Mesothelial cell of epicardium (in vitro differentiated cells): ENCODE measurements at places on chromosomes 2 and 18.

DNA sequence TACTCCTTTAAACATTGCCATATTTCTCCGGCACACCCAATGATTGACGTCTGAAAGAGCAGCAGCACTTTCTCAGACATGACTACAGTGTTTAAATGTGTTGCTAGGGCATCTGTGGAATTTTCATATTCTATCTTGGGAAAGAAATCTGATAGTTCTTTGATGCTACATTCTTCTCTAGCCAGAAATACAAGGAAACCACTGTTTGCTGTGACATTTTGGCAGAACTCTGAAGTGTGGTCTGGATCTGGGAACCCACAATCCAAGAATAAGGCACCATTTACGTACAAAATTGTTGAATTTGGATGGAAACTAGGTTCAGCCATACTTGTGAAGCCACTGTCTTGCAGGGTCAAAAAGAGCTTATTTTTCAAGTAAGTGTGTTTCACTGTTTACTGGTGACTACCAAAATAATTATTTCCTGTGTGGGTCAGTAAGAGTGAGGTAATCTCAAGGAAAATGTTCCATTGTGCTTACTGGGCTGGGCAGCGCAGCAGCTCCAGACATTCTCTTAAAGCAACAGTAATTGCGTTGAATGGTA is 21.3 kb upstream of the CD28 start:
- no peak for DNase-seq

DNA sequence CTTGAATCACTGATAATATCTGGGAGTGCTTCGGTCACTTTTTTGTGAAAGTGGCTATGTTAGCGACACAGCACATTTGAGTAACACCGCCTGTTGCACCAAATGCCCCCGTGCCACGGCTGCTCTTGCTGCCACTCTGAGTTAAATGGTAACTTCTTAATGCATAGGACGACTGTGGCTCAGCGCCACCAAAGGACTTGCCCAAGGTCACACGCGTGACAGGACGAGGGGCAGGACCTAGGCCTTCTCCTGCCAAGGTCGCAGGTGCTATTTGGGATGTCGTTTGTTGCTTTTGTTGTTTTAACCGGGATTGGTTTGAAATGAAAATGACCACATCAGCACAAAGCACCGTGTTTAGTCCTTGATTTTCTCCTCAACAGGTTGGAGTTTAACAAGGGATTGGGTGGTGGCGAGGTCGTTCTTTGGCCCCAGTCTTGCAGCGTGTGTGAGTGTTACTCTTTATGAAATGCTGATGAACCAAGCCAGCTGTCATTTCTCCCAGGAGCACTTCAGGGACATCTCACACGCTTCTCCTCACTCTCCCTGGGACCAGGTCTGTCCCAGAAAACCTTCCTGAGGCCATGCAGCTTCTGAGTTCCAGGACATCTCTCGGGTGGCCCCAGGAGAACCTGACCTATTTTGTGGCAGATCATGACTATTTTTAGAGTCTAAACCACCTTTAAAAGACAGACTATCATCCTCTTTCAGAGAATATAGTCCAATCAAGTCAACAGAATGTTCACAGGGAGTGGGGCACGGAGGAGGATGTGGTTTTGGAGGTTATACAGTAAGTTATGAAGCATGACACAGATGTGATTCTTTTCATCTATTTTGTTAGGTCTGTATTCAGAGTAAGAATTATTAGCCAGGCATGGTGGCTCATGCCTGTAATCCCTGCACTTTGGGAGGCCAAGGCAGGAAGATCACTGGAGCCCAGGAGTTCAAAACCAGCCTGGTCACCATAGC is 49.9 kb downstream of the MTCL1 start:
- DNase-seq: no peak

DNA sequence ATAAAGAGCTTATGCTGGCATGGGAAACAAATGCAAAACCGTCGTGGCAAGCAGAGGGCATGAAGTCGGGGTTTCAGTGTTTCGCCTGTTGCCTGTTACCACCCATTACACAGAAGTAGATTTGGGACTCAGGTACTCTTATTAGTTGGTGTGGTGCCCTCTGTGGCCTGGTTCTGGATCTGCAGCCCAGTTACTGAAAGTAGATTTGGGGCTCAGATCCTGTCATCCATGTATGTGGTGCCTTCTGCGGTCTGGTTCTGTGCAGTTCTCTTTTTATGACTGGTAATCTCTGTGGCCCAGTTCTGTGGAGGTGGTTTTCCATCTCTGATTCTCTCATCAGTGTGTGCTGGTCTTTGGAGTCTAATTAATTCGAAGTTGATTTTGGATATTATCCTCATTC is 45.2 kb downstream of the ADNP2 start:
- DNase-seq: no peak

- DNase-seq: no peak
These were observed 51.2 kb upstream of the HS6ST1 start for GRCh38 chr2:128369602-128370467.

GRCh38 chr18:78856569-78857313 is 122.9 kb upstream of the SALL3 start:
- DNase-seq: no peak

DNA sequence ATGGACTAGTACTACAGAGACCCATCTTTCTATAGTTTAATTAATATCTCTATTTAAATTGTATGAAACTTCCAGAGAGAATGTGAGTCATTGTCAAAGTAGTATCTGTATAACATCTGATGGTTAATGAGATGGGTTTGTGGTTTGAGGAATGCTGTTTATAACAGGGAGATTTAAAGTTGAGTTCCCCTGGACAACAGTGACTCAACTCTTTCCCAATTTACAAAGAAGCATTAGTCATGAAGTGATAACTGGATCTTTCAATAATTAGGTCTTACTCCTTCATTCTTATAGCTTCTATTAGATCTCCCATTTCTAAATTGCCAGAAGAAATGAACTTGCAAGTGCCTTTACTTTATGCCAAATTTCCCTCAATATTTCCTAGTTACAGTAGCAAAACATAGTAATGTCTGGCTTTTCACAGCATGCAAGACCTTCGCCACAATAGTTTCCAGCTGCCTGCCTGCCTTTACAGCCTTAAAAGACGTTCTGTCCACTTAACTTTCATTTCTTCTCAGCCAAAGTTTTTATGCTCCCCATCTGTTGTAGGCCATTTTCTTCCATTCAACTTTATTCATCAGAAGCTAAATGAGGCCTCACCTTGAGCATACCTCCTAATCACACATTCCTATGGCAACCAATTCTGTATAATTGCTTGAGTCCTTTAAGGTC is 47.7 kb upstream of the WDR75 start:
- DNase-seq: no peak

DNA sequence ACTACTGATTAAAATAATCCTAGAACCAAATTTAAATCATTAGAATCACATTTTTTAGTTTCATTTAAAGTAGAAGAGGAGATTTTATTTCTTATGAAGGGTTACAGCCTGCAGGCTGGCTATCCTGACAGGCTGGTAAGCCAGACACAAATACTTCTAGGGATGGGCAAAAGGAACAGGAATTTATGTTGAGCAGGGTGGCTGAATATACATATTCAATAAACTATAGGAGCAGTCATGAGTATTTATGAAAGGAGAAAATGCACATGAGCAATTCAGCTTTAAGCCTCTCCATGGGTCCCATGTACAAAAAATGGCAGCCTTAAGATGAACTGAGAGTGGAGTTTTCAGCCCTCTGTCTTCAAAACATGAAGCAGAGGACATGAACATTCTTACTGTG is 182.4 kb downstream of the CTNNA2 start:
- no peak for DNase-seq

DNA sequence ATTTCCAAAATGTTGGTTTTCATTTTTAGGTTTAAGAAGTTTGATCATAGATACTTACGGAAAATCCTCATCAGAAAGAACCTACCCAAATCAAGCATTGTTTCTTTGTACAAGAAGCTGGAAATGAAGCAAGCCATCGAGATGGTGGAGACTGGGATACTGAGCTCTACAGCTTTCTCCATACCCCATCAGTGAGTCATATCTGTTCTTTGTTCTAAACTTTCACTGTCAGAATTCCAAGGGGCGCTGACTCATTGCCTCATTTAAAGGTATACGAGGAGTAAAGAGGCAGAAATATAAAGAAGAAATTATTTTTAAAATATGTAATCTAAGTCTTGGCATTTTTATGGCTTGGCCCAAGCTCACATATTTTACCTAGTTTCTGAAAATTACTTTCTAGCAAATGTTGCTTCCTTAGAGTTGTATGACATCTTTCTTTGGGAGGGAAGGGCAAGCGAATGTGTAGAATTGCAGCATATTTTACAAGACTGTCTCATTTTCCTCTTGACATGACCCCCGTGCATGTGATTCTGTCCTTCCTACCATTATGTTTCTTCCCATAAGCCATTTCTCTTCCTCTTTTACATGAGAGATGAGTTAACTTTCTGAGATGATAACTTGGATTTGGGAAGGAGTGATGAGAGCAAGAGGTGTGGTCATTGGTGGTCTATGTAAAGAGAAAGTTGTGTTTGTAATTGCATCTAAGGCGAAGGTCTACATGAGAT is 41.2 kb downstream of the SLC9A4 start:
- no peak for DNase-seq

DNA sequence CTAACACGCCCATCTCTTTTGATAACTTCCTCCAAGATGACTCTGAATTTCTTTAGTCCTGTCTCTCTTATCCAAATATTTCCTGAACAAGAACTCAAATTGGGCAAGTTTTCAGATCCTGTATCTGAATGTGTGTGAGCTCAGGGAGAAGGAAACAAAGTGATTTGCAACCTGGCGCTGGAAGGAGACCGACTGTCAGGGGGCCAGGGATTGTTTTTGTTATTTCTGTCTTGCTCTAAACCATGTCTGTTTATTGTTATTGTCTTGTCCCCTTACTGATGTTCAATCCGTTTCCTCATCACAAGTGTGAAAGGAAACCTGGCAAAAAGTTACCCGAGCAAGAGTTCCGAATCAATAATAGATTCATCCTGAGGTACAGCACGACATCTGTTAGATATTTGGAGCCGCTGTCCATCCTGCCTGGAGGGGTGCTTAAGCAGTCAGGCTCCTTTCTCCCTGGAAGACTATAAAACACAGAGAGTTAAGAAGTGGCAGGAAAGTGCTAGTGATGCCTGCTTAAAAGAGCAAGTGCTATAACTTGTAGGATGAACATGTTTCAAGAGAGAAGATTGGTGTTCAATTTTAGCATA is 132.5 kb upstream of the OSR1 start:
- no peak for DNase-seq

GRCh38 chr2:197437380-197437779 is 2.6 kb upstream of the SF3B1 start:
- DNase-seq: no peak

DNA sequence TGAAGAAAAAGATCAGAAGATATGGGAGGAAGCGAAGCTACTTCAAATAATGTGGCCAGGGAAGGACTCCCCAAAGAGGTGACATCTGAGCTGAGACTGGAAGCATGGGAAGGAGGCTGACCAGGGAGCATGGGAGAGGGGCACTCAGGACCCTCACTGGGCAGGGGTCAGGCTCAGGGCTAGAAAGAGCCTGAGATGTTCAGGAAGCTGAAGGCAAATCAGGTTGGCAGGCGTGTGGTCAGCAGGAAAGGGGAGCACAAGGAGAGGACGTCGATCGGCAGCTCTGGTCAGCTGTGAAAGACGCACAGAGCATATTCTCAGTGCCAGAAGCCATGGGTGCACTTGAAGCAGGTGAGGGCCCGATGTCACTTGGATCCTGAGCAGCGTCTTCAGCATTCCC is 38.2 kb upstream of the KLHL29 start:
- no peak for DNase-seq
